ENCODE measurements at places on chromosomes 7 and 10.

GRCh38 chr7:27462575-27463270 is 200.0 kb downstream of the HIBADH start:
- DNase-seq = no peak

DNA sequence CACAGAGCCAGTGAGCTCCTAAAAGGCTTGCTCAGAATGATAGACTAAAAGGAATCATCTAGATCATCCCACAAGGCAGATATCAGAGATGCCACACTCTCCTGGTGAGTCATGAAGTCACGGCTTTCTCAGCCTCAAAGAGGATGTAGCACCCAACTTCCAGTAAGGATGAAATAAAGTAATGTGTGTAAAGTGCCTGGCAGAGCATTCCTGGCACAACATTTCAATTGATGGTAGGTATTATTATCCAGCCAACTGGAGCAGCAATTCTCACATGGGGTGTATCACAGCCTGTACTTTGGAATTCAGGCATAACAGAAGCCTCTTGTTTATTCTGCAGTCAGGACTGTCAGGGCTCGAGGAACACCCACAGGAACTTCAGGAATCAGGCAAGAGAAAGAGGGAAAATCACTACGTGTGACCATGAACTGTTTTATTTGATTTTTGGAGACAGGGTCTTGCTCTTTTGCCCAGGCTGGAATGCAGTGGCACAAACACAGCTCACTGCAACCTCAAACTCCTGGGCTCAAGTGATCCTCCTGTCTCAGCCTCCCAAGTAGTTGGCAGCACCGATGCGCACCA is 5.3 kb upstream of the NAT16 start:
- DNase-seq = no peak

DNA sequence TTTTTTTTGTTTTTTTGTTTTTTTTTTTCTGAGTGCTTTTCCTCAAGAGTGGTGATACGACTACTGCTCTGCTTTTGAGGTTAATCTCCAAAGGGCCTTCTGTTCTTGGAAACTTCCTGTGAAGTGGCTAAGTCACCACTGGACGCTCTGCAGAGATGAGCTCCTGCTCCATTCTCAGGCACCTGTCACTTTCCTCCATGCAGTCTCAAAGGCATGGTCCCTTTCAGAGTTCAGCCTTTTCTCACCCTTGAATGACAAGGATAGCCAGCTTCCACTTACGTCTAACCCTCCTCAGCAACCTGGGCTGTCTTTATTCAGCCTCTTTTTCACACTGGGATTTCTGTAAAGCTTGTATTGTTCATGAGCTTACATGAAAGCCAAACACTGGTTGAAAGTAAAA is 65.8 kb downstream of the BMPER start:
- DNase-seq = no peak

GRCh38 chr7:134618756-134619530 is 27.7 kb upstream of the BPGM start:
- no peak for DNase-seq

DNA sequence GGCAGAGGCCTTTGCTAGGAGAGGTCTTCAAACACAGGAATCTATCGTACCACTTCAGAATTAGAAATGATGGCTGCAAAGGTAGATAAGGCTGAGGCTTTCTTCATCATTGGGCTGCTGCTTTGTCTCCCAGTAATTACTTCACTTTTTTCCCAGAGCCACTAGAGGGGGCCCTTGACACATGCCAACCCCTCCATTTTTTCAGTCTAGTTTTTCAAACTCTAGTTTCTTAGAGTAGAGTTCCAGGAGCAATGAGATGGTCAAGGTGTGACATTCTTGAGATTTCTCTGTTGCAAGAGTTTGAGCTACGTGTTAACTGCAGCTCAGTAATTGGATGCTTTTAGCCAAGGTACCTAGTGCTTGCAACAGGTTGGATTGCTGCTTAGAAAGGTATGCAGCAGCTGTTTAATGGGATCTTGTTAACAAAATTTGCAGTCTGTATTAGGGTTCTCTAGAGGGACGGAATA is 33.8 kb upstream of the RBM20 start:
- DNase-seq = peak; percentile 60

GRCh38 chr7:37104822-37105518 is 343.7 kb downstream of the ELMO1 start:
- DNase-seq = no peak

DNA sequence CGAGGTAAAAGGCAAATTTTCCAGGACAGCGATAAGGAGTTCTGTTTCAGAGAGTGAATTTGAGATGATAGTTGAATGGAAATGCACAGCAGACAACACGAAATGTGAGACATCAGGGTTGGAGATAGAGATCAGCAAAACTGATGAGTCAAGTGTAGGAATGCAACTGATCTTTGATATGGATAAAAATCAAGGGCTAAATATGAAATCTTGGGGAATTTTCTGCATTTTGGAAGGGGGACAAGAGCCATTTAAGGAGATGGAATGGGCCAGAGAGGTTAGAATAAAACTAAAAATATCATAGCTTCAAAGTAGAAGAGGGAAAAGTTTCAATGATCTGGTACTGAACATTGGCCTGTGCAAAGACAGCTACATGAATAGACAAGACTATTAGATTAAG is 11.5 kb downstream of the CISD1 start:
- no peak for DNase-seq

GRCh38 chr7:15042285-15043065 is 139.9 kb upstream of the DGKB start:
- no peak for DNase-seq

- DNase-seq = no peak
Observed at GRCh38 chr10:53638006-53638405, 865.4 kb upstream of the MBL2 start.

GRCh38 chr10:119575506-119575905 is 21.3 kb downstream of the TIAL1 start:
- peak; percentile 56 for DNase-seq

DNA sequence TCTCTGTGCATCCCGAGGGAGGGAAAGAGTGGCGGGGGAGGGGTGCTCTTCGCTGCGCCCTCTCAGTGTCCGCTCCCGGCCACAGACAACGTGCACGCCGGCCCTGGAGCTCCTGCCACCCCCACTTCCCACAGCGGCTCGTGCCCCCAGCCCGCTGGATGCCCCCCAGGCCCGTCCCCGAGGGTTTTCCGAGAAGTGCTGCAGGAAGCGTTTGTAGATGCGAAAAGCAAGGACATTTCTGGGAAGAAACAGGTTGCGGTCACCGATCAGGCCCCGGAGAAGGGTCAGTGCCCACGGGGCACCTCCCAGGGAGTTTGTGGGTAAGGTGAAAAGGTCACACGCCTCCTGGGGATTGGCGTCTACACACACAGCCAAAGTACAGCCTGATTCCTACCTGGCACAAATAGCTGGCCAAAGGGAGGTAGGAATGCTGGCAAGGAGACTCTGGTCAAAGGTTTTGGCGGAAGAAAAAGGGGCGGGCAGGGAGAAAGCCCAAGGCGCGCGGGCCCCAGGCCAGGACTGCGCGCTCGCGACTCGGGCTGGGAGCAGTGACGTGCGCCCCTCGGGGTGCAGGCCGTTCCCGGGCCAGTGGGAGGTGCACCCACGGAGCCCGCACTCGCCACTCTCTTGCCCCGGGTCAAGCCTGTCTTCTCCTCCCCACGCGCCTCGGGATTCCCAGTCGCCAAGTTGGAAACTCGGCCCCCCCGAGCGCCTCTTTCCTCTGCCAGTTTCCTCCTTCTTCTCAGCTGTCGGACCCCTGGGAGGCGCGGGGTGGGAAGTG is 1.5 kb upstream of the NRP1 start:
- DNase-seq = no peak

GRCh38 chr10:99234041-99234790 is 1.4 kb downstream of the HPSE2 start:
- peak; percentile 11 for DNase-seq

DNA sequence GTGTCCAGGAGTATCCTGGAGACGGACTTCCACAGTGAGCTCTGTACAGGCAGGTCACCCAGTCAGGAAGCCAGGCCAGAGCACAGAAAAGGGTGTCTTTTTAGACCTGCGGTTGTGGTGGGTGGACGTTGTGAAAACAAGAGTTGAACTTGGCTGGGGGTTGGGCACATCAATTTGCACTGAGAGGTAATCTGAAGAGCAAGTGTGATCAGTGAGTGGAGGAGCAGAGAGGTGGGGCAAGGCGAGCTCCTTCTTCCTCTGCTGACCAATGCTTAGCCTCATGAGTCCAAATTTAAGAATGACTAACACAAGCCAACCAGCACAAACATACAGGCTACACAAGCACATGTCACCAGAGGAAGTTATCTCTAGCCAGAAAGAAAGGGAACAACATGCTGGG is 310.8 kb downstream of the TCERG1L start:
- no peak for DNase-seq

DNA sequence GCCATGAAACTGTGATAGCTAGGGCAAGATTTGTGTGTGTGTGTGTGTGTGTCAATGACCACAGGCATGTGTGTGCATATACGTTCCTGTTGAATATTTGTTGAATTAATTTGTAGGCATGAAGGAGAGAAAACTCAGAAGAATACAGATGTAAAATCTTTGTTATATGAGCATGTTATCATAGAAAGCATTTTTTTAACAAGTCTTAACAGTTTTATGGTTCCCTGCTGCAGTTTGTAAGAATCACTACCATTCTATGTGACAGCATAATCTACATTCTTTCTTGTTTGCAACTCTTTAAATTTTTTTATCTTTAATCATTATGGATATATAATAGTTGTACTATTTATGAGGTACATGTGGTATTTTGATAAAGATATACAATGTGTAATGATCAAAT is 130.3 kb downstream of the CD36 start:
- DNase-seq = no peak

DNA sequence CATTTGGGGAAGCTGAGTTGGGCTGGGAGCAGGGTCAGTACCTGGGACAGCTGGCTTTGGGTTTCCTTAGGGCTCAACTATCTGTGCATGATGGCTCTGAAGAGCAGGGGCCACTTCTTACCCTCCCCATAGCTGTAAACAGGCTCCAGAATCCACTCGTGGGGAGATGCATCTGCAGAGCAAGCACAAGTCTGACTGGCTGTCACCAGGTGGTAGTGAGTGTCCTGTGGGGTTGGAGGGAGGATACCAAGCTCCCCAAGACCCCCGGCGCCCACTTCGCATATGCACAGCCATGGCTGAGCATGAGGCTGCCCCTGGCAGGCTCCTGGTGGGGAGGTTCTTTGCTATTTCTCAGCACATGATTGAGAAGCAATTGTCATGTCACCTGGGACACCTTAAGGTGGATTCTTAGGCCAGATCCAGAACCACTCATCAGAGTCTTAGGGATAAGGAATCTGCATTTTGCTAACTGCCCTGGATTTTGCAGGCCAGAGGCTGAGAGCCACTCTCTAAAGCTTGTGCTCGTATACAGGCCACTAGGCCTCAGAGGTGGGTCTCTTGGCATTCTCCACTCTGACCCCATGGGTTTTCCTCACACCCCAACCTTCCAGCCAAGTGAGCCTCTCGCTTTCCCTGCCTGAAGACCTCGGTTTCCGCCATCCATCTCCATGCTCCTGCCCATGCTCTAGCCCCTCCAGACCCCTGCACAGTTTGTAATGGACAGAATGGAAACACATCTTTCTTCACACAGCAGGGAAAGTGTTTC is 53.7 kb downstream of the ADCY1 start:
- no peak for DNase-seq

GRCh38 chr10:3761021-3761686 is 23.9 kb downstream of the KLF6 start:
- DNase-seq = peak; percentile 50

DNA sequence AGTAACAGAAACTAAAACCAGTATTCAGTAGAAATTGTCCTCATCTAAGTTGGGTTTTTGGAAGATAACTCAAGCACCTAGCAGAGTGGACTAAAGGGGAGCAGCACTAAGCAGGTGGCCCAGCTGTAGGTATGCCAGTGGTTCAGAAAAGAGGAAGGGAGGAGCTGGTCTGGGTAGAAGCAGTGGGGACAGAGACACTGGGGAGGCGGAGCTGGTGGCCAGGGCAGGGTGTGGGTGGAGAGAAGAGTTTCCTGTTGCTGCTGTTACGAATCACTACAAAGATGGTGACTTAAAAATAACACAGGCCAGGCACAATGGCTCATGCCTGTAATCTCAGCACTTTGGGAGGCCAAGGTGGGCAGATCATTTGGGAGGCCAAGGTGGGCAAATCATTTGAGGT is 136.2 kb downstream of the WDR11 start:
- DNase-seq = no peak

- no peak for DNase-seq
Observed at GRCh38 chr10:92110039-92110794, 180.7 kb downstream of the CPEB3 start.

DNA sequence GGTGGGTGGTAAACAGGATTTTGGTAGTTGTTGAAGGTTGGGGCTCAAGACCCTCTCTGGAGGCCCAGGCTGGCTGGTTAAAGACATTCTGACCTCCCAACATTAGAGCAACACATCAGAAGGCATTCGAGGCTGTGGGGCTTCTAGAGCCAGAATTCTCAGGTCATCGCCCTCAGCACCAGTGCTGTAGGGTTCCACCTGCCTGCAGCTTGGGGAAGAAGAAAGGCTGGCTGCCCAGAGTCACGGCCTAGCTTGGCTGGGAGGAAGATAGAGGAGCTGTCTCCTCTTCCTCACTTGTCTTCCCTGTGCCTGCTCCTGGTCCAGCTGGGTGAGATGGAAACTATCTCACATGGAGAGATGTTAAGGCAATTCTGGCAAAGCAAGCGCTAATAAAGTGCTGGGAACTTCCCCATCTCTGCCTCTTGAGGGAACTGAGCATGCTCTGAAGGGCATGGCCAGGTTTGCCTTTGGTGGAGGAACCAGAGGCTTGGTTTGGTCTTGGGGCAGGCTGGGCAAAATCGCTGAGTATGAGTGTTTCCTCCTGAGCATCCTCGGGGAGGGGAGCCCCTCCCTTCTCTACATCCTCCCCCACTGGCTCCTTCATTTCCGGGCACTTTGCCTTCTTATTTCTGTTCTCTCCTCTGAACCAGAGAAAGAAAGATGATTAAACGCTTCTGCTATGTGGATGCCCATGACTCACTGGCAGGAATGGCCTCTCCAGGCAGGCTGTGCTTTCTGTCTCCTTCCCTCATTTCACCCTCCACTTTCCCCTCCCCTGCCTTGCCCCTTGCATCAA is 509.0 kb upstream of the PODXL start:
- no peak for DNase-seq

DNA sequence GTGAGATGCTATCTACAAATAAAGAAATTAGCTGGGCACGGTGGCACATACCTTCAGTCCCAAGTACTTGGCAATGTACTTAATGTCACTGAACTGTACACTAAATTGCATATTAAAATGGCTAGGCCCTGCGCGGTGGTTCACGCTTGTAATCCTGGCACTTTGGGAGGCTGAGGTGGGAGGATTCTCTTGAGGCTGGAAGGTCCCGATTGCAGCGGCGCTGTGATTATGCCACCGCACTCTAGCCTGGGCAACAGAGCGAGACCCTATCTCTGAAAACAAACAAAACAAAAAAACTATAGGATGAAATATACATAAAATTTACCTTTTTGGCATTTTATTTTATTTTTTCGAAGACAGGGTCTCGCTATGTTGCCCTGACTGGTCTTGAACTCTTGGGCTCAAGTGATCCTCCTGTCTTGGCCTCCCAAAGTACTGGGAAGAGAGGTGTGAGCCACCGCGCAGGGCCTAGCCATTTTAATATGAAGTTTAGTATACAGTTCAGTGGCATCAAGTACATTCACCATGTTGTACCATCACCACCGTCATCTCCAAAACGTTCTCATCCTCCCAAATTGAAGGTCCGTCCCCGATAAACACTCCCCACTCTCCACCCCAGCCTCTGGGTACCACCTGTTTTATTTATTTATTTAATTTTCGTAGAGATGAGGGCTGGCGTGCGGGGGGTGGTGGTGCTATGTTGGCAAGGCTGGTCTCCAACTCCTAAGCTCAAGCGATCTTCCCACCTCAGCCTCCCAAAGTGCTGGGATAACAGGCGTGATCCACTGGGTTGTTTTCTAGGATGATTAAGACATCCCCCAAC is 1.3 kb upstream of the EIF3B start:
- no peak for DNase-seq

Data from CD4-positive, alpha-beta T cell treated with Interleukin-6 at 100 ng/mL for 8 hours (primary cell).